ENCODE measurements at places on chromosomes 5 and 9. TPM values are rescaled to one million over a fixed set of nuclear protein-coding genes. Genes with fewer than 3 reads are reported as not detected.

GRCh38 chr9:93010704-93011103, 47.8 kb upstream of the SUSD3 start:
- DNase-seq: no peak

GRCh38 chr5:132480893-132481595, 9.5 kb downstream of the IRF1 start:
- no peak for DNase-seq

The RPP25L gene
- 14.8 TPM for total RNA-seq

DNA sequence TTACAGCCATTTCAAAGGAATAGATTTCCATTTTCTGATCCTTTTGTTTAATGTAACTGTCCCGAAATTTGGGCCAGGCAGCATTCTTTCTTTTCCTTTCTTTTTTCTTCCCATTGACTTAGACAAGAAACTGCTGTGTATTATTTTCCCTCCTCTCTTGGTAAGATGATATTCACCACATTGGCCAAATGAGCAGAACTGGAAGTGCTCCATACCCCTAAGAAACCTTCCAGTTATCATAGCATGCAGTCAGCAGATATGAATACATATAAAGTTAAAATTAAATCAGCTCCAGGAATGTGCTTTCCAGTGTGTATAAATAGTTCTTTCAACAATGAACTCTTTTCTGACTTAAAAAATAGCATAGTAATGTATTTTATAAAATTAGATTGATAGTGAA, 168.5 kb upstream of the GAS1 start:
- DNase-seq: no peak

The RNF180 gene
- 13.0 TPM for total RNA-seq

Data from mesenteric fat pad (tissue), 1 donor.